ENCODE measurements at places on chromosomes 6 and 20.

DNA sequence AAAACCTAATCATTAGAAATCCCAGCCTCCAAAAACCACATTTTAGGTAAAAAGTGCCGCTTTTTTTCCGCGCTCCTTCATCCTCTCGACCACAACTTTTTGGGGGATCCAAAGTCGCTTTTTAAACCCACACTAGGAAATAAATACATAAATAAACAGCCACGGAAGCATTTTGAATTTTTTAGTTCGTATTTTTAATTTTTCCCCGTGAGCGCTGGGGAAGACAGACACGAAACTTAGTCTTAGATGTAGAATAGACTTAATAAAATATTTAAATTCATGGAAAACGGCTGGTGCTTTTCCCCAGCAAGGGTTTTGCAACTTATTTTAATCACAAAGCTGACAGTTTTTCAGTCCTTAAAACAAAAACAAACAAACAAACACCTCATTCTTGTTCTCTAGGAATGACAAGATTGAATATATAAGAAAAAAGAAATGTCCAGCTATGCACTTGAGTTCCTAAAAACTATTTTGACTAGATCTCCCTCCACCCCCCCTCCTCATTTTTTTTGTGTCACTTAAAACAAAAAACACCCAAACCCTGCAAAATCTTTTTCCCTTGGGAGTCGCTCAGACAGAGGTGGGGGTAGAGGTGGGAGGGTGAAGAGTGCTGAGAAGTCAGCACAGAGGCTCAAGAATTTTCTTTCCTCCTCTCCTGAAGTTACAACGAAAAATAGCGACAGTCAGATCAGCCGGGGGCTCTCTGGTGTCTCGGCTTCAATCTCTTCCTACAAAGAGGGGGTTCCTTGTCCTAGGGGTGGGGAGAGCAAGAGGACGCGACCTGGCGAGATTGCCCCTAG, 43.4 kb upstream of the SUPT3H start:
- no peak for DNase-seq

- no peak for DNase-seq
Observed at GRCh38 chr6:4554645-4555044, 221.6 kb upstream of the CDYL start.

DNA sequence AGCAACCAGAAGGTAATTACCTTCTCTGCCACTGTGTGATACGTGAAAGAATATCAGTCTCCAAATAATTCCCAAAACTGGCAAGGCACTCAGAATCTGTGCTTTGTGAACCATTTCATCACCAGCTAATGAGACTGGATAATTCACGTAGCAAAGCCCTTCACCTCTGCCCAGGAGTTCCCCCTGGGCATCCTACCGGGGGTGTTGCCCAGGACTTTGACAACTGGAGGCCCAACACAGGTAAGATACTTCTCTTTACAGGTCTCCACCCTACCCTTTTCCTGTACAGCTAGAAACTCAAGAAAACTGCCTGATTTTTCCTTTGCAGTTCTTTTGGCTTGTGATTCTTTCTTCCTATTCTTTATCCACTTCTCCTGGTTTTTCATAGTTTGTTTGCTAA, 2.7 kb upstream of the CD24 start:
- DNase-seq: no peak

GRCh38 chr6:52045033-52045432, 42.4 kb downstream of the PKHD1 start:
- DNase-seq: no peak

DNA sequence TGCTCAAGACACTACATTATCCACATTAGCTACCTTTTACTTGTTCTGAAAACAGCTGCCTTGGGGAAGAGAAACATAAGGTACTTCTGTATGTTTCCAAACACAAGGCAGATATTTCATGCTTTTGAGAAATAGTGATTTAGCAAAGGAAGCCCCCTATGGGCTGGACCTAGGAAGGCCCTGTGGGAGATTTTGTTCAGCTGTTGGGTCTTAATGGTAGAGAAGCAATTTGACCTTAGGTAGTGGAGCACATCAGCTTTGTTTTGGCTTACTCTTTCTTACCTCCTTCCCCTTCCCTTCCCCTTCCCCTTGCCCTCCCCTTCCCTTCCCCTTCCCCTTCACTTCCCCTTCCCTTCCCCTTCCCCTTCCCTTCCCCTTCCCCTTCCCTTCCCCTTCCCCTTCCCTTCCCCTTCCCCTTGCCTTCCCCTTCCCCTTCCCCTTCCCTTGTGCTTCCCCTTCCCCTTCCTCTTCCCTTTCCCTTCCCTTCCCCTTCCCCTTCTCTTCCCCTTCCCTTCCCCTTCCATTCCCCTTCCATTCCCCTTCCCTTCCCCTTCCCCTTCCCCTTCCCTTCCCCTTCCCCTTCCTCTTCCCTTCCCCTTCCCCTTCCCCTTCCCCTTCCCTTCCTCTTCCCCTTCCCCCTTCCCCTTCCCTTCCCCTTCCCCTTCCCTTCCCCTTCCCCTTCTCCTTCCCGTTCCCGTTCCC, 84.6 kb downstream of the ANKS1A start:
- DNase-seq: no peak

DNA sequence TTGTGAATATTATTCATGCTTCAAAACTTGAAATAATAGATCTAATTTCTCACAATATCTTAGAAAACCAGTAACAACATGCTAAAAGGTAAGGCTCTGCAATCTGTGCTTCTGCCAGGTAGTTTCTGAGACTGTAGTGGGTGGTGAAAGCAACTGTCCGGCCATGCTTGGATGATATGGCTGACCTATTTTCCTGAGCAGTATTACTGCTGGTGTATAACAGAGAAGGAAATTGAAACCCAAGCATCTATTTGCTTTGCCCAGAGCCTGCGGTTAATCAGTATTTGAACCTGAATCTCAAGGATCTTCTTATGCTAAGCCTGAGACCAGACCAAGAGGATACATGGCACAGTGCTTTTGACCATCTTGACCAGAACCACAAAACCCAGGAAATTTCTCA, 563.8 kb downstream of the COL12A1 start:
- no peak for DNase-seq

DNA sequence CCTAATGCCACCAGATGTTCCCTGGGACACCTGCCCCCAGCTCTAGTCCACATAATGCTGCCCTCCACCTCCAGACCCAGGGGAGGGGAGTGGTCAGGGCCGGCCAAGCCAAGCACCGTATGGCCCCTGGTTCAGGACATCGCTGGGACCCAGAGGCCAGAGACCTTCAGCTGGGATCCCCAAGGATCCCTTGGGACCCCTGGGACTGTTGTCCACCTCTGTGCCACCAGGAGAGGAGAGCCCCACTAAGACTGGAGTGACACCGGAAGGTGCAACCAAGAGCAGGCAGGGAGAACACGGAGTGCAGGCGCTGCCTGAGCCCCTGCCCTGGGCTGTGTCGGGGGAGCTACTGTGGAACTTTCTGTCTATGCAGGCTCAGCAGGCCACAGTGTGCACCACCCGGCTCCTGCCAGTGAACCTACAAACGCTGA, 43.6 kb downstream of the CTCFL start:
- no peak for DNase-seq

GRCh38 chr6:37077905-37078296, 72.4 kb downstream of the FGD2 start:
- DNase-seq: no peak

DNA sequence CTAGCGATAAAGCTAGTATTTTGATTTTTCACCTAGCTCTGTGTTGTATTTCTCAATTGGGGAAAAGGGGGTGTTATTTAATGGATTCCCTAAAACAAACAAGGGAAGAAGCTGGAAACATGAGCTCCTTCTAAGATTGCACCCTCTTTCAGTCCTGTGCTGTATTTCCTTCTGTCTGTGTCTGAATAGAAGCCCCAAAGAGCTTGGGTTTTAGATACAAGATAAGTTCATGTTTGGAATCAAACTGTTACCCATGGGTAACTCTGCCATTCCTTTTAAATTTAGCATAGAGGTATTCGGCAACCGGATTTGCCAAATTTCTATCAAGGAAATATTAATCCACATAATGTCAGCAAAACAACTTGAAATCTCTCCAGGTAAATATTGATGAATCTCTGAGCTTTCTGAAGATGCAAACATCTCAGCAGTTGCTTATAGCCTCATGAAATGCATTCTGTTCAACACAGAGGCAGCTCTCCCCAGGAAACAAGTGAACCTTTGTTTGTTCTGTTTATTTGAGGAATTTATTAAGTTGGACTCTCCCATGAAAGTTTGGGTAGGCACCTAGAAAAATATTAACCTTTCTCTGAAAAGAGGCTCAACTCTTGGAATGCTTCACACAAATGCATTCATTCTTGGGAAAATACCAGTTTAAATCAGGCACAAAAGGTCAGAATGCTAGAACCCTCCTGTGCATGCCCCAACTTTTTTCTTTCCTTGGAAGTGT, 9.9 kb upstream of the SCGN start:
- DNase-seq: no peak

DNA sequence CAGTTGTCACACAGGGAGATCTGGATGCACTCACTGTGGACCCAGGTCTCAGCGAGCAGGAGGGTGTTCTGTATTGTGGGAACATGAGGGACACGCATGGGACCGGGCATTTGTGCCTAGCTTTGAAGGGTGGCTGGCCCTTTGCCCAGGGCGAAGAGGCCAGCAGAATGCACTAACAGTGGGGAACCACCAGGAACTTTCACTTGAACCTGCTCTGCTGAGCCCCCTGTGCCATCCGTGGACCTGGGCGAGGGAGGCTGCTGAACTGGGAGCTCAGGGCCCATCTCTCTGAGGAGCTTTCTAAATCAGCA, 1.2 kb upstream of the ULBP2 start:
- no peak for DNase-seq

- DNase-seq: no peak
Observed at GRCh38 chr6:10429638-10430427, 15.0 kb upstream of the TFAP2A start.

DNA sequence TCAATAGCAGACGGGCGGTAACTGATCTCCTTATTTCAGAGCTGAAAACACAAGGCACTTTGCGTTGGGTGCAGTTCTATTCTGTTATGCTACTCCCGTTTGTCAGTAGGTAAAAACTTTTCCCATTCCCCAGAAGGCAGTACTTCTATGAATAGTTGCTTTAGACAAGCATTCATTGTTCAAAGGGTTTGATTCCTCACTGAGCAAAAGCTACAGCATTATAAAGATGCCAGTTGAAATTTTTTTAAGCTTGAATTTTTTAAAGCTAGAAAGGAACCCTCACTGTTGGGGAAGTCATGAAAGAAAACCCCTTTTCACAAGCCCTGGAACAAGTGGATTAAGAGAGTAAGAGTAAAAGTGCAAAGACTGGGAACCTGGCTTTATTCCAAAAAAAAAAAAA, 42.3 kb downstream of the FUT9 start:
- DNase-seq: no peak

DNA sequence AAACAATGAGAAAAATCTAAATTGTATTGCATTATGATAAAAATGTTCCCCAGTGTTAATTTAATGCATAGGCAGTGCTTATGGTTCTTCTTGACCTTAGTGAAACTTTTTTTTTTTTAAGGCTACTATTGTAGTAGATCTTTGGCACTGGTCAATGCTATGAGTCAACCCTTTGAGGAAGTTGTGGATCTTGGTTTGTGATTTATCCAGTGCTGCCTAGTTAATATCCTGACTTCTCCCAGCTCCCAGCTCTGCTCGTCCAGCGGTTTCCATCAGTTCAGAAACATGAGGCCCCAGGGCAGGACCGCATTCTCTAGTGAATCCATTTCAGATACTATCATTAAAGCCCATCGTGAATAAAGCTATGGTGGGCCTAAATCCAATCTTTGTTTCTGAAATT, 364.5 kb upstream of the JARID2 start:
- DNase-seq: no peak

DNA sequence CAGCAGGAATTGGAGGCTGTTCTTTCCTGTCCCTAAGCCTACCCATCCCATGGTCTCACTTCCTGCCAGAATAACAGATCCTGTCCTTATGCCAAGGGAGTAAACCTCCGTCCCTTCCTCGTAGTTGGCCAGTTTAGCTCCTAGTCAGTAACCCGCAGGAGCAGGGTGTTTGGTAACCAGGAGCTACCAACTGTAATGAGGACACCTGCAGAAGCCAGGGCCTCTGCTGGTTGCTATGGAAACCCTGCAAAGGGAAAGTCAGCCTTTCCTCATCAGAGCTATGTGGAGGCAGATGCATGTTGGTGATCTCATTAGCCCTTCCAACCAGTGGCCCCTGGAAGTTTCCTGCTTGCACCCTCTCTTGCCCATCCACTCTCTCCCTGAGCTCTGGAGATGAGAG, 368.2 kb upstream of the SULF2 start:
- DNase-seq: no peak

DNA sequence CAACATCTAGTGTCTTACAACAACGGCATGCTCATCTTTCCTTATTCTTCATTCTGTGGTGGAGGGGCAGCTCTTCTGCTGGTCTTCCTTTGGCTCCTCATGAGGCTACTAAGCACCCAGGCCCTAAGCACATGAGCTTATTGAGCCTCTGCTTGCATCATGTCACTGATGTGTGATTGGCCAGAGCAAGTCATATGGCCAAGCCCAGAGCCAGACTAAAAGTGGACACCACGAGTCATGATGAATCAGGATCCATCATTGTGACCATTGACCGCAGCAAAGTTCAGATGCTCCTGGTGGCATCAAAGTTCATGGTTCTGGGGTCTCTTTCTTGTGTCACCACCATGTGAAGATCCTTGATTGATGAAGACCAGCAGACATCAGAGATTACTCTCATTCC, 192.0 kb upstream of the FOXA2 start:
- DNase-seq: no peak

GRCh38 chr6:6455272-6455671, 133.2 kb upstream of the LY86 start:
- DNase-seq: no peak

GRCh38 chr6:130752267-130752666, 74.9 kb upstream of the SMLR1 start:
- no peak for DNase-seq

DNA sequence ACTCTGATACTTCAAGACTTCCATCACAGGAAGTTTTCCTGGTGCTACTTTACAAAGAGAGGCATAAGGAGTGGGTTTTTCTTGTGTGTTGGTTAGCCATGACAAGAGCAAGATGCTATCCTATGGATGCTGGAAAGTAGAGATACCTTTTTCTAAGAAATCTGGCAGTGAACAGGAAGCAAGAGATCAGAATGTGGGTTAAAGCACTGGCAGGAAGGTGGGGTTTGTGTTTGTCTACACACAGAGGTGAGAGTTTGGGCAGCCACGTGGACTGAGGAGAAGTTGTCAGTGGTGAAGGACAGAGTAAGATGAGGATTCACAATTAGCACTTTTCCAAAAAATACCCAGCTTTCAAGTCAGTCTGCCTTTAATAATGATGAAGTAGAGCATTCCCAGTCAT, 17.9 kb downstream of the SLC2A12 start:
- no peak for DNase-seq

Data from naive B cell (primary cell).